ENCODE measurements at places on chromosomes 2 and 18. TPM values are rescaled to one million over a fixed set of nuclear protein-coding genes. Genes with fewer than 3 reads are reported as not detected.

GRCh38 chr2:172299741-172300140, 127.6 kb upstream of the ITGA6 start:
- no peak overlapping the region for H3K27ac ChIP-seq
- DNase-seq: no peak
- no peaks in the 10 kb centered on the region for H3K36me3 ChIP-seq
- H3K27me3 ChIP-seq: peaks cover 31% of the 10 kb centered on the region

GRCh38 chr2:156343940-156344301, 11.4 kb upstream of the NR4A2 start:
- DNase-seq: no peak
- H3K4me1 ChIP-seq: peaks cover 37% of the 10 kb centered on the region
- no peaks in the 10 kb centered on the region for H3K27me3 ChIP-seq
- no peak overlapping the region for H3K4me3 ChIP-seq
- H3K27ac ChIP-seq: peak overlapping the region; percentile 93

- H3K4me3 ChIP-seq: no peak overlapping the region
- H3K36me3 ChIP-seq: peaks cover 47% of the 10 kb centered on the region
- no peaks in the 10 kb centered on the region for H3K27me3 ChIP-seq
- DNase-seq: no peak
- peaks cover 9% of the 10 kb centered on the region for H3K4me1 ChIP-seq
Observed at GRCh38 chr2:233164128-233164635, 87.3 kb upstream of the ATG16L1 start.

Gene MROH2A
- not detected for total RNA-seq

- peaks cover 32% of the 10 kb centered on the region for H3K36me3 ChIP-seq
- H3K4me3 ChIP-seq: peak overlapping the region; percentile 96
- peaks cover 22% of the 10 kb centered on the region for H3K4me1 ChIP-seq
- peak; percentile 56 for DNase-seq
- peaks cover 2% of the 10 kb centered on the region for H3K27me3 ChIP-seq
- peak overlapping the region; percentile 94 for H3K27ac ChIP-seq
Observed at GRCh38 chr2:8682719-8683667, 1.1 kb downstream of the ID2 start.

DNA sequence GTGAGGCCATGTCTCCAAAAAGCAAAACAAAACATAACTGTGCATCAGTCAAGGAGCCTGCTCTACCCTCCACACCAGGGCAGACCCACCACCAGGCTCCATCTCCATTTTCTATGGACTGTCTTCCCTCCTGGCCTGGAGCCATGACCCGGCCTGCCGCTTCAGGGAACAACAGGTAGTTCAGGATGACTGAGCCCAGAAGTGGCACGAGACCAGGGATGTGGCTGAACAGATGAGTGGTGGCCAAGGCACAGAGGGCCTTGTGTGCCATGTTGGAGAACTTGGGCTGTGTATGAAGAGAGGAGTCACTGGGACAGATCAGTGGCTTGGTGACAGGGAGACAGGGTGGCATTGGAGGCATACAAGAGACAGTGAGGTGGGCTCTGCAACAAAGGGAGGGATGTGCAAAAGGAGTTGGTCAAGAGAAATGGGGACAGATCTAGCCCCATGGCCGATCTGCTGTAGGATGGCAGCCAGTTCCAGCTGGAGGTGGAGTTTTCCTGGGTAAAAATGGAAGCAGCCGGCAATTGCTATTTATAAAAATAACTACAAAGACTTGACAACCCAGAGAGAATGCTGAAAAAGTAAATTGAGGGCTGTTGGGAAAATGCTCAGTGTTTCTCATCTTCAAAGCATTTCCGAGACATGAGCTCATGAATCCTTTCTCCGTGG, 35.0 kb downstream of the TMEM177 start:
- H3K27me3 ChIP-seq: no peaks in the 10 kb centered on the region
- peaks cover 5% of the 10 kb centered on the region for H3K4me1 ChIP-seq
- no peak overlapping the region for H3K4me3 ChIP-seq
